Glutamatergic neuron (in vitro differentiated cells): ENCODE measurements at places on chromosomes 6 and 20. TPM values are rescaled to one million over a fixed set of nuclear protein-coding genes. Genes with fewer than 3 reads are reported as not detected.

GRCh38 chr6:42453654-42454427 lies 2.1 kb upstream of the TRERF1 start:
- peak; percentile 72 for DNase-seq

DNA sequence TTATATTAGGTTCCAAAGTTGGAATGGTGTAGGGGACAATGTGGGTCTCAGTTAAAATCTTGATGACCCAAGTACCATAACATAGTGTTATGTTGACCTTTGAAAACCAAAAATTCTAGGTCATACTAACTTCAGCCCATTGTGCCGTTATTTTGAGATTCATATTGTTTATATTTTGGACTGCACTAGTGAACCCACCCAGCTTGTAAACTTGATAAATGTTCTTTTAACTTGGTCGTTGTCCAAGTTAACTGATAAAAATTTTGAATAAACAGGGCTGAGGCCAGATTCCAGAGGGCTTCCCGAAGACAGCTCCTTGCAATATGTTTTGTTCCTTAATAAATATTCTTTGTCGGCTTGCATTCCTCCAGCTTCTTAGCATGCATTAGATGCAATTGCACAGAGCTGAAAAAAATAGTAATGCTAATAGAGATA lies 90.3 kb downstream of the BCAS1 start:
- no peak for DNase-seq

DNA sequence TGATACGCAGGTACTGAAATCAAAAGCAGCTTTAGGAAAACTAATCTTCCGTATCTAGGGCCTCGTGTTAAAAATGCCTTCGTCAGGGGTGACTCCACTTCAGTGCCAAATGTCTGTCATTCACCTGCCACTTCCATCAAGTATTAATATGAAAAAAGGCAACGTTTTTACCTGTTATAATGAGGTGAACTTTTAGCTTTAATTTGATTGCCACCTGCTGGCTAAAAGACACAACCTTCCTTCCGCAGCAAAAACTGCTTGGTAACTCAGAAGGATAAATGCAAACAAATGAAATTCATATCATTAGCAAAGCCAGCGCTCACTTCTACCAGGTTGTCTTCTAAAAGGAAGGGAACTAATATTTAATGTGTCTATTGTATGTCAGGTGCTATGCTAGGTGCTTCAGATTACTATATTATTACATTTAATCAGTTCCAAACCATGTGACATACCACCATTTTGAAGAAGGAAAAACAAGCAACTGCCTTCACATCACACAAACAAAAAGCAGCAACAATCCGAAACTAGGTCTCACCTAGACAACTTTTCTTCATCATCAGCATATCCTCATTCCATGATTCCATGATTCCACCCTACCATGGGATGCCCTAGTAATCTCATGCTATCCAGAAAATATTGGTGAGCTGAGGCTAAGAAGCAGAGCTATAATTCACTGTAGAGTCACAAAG lies 20.6 kb upstream of the ARHGAP18 start:
- DNase-seq: no peak

Gene KCNQ2
- 354 TPM for total RNA-seq

Gene HFE
- not detected for total RNA-seq

Gene IER3
- total RNA-seq: 13.5 TPM

Gene PSORS1C1
- total RNA-seq: not detected

Gene ZBP1
- total RNA-seq: not detected

Gene TSBP1
- total RNA-seq: not detected

Gene NRSN1
- total RNA-seq: 5.7 TPM

Gene HCRTR2
- total RNA-seq: not detected

Gene DEFB132
- not detected for total RNA-seq
